AG04450 (cell line): ENCODE measurements at places on chromosomes 4 and X.

DNA sequence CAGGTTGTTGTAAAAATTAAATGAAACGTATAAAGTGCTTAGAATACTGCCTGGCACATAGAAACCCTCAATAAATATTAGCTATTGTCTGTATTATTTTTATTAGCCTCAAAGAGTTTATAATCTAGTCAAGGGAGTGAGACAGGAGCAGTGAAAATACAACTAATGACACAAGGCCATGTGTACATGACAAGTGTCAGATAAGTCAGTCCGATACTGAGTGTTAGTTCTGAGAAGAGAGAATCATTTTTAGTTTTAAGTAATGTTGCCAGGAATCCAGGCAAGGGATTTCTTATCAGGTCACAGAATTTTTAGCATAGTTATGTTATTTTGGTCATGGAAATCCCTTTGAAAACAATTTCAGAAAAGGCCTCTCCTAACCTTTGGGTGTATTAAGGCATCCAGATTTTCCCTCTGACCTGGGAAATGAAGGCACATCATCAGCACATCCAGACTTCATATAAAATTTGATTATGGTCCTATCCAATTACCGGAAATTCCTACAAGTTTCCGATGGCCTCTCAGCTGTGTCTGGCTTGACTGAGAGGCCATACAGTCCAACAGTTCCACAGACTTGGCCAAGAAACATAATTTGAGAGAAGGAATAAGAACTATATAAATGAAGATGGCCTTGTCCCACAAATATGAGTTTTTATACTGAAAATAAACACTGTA lies 35.7 kb downstream of the PPARGC1A start:
- DNase-seq = no peak

DNA sequence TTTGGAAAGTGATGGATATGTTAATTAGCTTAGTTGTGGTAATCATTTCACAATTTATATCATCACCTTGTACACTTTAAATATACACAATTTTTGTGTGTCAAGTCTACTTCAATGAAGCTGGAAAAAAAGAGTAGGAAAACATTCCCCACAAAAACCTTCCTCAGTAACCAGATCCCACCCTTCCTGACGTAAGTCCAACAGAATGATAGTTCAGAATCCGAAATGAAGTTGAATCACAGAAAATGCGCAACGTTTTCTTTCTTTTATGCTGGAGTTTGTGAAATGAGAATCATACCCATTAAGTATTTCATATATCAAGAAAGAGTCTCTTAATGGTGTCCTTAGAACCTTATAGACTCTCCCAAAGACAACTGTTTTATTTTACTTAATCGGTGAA lies 292.9 kb downstream of the USP46 start:
- no peak for DNase-seq

GRCh38 chr4:13656569-13657405 lies 29.3 kb upstream of the BOD1L1 start:
- DNase-seq = peak; percentile 49

DNA sequence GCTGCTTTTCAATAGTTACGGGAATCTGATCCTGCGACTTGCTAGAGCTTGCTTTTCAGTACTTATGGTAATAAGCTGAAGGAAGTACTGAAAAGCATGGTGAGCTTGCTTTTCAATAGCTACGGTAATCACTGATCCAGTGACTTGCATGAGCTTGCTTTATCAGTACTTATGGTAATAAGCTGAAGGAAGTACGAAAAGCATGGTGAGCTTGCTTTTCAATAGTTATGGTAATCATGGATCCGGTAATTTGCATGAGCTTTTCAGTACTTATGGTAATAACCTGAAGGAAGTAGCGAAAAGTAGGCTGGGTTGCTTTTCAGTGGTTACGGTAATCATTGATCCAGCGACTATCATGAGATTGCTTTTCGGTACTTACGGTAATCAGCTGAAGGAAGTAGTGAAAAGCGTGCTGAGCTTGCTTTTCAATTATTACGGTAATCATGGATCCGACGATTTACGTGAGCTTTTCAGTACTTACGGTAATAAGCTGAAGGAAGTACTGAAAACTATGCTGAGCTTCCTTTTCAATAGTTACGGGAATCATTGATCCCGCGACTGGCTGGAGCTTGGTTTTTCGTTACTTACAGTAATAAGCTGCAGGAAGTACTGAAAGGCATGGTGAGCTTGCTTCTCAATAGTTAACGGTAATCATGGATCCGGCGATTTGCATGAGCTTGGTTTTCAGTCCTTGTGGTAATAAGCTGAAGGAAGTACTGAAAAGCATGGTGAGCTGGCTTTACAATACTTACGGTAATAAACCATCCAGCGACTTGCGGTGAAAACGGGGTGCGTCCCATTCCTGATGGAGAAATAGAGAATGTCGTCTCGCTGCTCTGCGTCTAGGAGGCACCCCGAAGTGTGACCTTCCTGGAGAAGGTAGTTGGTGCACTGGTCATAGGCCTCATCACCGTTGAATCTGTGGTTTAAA lies 6.5 kb downstream of the CRLF2 start:
- DNase-seq = no peak
